Activated CD8-positive, alpha-beta memory T cell treated with anti-CD3 and anti-CD28 coated beads for 48 hours (primary cell): ENCODE measurements at places on chromosomes 3 and 15.

GRCh38 chr3:16072420-16073110 is 101.9 kb upstream of the GALNT15 start:
- DNase-seq: no peak

DNA sequence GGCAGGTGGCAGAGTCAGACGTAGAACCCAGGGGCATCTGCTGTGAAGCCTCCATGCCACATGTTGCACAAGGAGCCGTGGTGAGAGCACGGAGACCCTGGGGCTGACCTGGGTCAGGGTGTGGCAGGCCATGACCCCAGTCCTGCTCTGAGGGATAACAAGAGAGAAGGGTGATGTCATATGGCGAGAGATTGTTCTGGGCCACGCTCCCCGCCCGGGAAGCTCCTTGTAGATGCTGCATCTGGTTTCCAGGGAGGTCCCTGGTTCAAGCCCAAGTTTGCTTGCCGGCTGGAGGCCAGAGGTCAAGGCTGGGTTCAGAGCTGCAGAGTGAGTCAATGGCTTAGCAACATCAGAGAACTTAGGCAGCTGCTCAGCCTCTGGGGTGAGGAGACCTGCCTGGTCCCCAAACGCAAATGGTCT is 17.3 kb downstream of the FGD5 start:
- DNase-seq: no peak

DNA sequence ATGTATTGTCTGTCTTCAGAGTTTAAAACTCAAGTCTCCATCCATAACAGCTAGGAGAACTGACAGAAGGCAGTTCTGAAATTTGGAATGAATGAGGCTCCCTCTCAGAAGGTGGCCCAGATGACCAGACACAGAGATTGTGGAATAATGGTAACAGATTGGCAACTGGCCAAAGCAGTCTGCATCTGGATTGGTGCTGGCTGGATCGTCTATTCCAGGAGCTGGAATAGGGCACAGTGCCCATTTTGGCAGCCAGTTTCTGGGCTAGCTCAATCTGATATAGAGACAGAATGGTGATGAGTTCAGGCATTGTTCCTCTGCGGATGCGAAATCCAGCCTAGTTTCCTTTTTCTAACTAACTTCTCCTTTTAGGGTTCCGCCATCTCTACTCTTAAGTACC is 851.7 kb downstream of the PDCD6IP start:
- DNase-seq: no peak

DNA sequence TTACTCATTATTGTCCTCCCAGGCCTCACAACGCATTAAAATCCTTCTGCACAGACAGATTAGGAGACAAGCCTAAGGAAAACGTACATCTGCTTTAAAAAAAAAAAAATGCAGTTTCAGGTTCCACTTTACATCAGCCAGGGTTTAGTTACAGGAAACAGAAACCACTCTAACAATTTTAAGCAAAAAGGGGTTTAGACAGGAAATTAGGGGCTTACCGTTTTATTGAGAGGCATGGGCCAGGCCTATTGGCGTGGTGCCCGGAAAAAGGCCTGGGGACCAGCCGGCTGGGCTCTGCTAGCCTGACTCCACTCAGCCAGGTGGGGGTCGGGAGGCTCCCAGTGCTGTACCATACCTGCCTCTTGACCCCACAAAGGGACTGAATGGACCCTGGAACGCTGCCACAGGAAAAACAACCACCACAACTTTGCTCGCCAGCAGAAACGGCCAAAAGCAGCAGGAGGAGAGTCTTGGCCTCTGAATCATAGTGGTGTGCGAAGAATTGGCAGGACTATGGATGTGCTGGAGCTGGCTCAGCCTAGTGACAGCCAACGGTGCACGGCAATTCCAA is 124.3 kb downstream of the CHSY1 start:
- no peak for DNase-seq
